NCI-H510A (cell line): ENCODE measurements at places on chromosomes 7 and 10.

- DNase-seq = no peak
Observed at GRCh38 chr7:131261476-131261994, 66.1 kb upstream of the MKLN1 start.

- no peak for DNase-seq
Observed at GRCh38 chr10:133403359-133403758, 9.4 kb downstream of the MTG1 start.

- no peak for DNase-seq
Observed at GRCh38 chr7:77822269-77822668, 23.7 kb downstream of the PHTF2 start.

DNA sequence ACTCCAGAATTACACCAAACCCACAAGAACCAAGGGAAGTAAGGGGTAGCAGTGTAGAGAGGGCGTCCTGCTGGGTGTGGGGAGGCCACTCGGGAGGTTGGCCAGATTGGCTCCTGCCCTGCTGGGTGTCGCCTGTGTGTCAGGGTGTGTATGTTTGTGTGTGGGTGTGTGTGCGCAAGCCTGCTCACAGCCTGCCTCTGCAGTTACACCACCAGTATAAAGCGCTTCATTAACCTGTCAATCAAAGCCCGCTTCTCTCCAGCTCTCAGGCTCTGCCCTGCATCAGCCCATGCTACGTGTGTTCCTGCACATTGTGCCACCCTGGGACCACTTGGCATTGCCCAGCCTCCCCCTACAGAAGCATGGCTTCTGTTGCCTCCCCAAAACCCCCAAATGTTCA is 83.3 kb upstream of the PAX2 start:
- no peak for DNase-seq

GRCh38 chr7:67794544-67794943 is 797.9 kb downstream of the TYW1 start:
- DNase-seq = no peak

- DNase-seq = no peak
Observed at GRCh38 chr10:10397906-10398305, 619.8 kb upstream of the CELF2 start.

DNA sequence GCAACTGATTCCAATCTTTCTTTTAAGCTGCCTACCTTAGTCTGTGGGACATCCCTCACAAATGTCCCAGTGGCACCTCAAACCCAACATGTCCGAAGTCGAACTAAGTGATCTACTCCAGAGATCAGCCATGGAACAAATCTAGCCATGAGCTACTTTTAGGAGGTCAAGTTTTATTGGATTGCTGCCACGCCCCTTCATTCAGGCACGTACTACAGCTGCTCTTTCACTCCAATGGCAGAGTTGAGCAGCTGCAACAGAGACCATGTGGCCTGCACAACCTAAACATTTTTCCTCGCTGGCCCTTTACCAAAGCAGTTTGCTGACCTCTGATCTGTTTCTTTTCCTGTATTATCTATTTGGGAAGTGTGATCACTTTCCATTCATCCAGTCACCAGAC is 192.4 kb upstream of the CDCA7L start:
- no peak for DNase-seq

DNA sequence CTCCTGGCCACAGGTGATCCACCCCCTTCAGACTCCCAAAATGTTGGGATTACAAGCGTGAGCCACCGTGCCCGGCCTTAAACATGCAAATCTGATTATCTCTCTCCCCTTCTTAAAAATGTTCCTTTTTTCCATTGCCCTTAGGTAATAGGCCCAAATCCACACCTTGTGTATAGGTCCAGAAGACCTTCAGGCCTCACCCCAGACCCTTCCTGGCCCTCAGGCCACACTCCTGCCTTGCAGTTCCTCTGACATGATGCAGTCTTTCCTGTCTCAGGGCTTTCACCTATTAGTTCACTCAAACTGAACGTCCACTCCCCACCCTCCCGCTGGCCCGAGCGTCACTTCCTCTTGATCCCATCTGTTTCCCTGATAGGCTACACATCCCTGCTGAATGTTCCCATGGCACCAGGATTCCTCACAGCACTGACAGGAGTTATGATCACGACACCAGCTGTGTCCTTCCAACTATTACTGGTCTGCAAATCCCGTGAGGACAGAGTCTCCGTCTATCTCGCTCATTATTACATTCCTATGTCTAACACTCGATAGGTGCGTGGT is 46.4 kb downstream of the DENND2A start:
- no peak for DNase-seq

GRCh38 chr10:47402641-47403301 is 18.7 kb upstream of the ZNF488 start:
- no peak for DNase-seq

DNA sequence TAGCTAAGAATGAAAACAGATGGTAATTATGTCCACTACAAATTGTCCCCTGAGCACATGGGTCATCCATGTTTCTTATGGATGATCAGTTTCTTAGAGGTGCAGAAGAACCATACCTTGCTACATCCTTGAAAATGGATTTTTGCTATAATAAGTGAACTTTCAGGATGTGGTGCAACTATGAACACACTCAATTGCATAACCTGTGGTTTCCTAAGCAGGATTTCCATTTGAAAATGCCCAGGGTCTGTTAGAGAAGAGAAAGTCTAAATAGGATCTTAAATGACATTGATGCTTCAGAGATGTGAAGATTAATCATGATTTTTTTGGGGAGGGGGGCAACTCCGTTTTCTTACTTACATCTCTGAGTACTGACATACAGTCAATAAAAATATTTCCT is 39.6 kb upstream of the CACNB2 start:
- DNase-seq = no peak

GRCh38 chr7:45123913-45124710 is 12.6 kb upstream of the TBRG4 start:
- no peak for DNase-seq

DNA sequence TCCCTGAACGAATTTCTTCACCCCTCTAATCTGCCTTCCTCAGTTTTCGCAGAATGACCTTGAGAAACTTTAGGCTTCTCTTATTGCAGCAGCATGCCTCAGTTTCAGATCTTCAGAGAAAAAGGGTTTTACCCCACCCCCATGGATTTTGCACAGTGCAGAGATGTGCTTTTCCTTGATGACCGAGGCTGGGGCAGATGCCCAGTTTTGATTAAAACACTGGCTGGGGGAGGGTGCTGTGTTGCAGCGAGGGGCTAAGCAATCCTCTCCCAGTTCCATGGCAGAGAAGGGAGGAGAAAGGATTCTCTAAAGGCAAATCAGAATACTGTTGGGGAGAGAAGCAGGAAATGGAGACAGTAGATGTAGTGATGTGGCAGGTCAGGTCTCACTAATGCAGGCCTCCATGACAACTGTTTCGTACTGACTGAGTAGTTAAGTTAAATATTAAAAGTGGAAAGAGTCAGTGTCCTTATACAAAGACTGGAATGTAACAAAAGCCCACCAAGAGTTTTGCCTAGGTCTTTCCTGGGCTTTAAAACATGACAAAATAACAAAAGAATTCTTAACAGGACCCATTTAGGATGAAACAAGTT is 50.8 kb upstream of the PDZD8 start:
- DNase-seq = no peak

DNA sequence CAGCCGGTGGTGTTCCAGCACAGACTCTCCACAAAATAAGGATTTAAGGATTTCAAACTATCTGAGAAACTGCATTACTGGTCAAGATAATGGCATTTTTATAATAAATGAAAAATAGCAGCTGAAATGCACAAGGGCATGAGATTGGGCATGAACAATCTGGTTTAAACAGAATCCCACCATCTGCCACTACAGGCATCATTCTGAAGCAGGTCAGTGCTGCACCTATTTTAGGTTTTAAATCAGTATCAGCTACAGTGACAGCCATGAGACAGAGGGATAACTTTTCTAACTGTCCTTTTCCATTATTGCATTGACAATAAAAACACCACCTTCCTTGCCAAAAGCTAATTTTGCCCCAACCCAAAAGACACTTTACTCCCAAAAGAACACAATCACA is 186.8 kb downstream of the ETV1 start:
- DNase-seq = no peak

GRCh38 chr10:52463826-52464225 is 149.7 kb downstream of the DKK1 start:
- DNase-seq = no peak

- DNase-seq = no peak
Observed at GRCh38 chr7:34841326-34841725, 183.3 kb downstream of the NPSR1 start.

DNA sequence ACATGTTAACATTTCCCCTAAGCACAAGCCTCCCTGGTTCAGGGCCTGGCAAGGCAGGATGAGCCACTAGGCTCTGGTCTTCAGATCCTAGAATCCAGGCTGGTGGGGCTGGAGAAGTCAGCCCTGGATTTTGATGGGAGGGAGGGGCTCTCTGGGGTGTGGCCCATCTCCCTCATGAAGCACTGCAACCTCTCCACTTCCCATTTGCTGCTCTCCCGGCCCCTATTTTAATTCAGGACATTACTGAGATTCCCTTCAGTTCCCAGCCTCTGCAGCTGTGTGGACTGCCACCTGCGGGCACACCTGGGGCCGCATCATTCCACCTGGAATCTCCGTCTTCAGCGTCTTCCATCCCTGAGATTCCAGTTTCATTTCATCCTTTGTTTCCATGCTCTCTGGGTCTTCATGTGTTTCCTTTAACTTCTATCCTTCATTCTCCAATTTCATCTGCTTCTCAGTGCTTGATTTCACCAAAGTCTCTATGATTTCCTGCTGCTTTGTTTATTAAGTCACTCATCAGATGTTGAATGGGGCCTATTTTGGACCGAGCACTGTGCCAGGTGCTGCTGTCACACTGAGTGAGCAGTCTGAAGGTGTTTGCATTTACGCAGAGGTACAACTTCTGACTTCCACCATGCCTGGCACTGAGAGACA is 253.6 kb downstream of the WDR37 start:
- no peak for DNase-seq

DNA sequence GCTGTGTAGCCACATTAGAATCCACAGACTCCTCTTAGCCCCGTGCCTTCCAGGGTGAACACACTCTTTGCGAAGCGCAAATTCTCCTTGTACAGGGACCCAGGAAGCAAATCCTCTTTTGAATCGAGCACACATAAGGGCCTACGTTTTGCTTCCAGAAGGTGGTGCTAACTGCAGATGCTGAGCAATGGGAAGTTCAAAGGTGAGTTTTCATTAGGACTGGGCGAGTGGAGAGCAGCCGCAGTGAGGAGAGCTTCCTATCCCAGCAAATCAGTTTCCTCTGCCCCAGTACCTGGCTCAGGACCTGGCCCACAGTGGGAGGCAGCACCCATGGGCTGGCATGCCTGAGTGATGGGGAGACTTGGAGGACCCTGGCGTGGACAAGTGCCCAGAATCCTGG is 23.5 kb upstream of the GPR26 start:
- DNase-seq = no peak

DNA sequence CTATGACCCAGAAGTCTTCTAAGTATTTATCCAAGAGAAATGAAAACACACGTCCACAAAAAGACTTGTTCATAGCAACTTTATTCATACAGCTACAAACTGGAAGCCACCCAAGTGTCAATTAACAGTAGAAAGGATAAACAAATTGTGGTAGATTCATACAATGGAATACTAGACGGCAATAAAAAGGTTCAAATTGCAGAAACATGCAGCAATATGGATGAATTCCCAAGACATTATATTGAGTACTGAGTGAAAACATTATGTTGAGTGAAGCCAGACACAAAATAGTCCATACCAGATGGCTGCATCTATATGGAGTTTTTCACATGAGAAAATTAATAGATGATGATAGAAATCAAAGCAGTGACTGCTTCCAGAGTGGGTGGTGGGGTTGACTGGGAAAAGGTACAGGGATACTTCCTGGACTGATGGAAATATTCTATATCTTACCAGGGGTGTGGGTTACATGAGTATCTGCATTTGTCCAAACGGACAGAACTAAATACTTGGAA is 292.0 kb downstream of the FGFR2 start:
- no peak for DNase-seq

DNA sequence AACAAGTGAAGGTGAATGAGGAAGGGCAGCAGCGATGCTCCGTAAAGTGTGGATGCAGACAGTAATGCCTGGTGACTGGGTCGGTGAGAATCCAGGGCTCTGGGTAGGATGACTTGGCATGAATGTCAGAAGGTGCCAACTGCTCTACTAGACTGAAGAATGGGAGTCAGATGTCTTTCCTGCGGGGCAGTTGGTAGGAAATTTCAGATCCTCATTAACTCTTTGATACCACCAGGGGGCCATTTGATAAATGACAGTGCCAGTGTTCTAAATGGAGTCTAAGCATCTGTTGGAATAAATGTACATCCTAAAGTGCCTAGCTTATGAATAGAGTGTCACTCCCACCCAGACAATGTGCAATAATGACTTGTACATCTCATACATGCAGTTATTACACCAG is 462.0 kb downstream of the GRM8 start:
- no peak for DNase-seq

GRCh38 chr7:157434701-157435100 is 97.9 kb downstream of the DNAJB6 start:
- no peak for DNase-seq

- no peak for DNase-seq
Observed at GRCh38 chr10:1406967-1407945, 330.1 kb downstream of the ADARB2 start.

GRCh38 chr7:106524690-106525059 is 136.3 kb downstream of the CCDC71L start:
- DNase-seq = no peak

DNA sequence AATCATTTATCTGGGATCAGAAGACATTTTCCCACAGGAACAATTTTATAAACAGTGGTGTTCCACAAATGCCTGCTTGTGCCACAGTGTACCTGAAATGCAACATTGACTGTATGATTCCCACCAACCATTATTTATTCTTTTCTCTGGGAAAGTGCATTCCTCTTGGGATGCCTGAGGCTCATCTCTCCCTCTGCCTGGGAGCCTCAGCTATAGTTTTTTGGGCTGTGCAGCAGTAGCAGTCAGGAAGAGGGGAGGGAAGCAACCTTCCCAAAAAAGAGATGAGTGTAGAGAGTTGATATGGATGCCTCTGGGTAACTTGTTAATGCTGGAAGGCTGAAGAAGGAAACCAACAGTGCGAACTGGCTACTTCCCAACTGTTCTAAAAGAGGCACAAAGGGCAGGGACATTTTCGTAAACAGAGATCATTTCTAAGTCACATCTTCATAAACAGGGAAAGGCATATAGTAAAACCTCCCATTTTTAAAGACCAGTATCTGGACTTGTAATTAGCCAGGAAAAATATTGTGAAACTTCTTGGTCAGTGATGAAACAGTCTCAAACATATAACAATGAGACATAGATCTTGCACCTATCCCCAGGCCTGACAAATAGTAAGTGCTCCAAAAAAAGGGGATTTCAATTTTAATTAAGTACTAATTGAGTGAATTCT is 1.4 kb upstream of the CALD1 start:
- no peak for DNase-seq
